Large intestine (tissue), 12 donors: ENCODE measurements at places on chromosomes 5 and 9. TPM values are rescaled to one million over a fixed set of nuclear protein-coding genes. Genes with fewer than 3 reads are reported as not detected.

GRCh38 chr5:124825250-124825982, 79.0 kb upstream of the ZNF608 start:
- no peak for DNase-seq

GRCh38 chr5:172660974-172661373, 19.9 kb downstream of the NEURL1B start:
- no peak for DNase-seq

- DNase-seq, result no peak
Measured at GRCh38 chr5:138082033-138082432, 1.8 kb upstream of the WNT8A start.

- no peak for DNase-seq
Measured at GRCh38 chr9:17730899-17731298, 152.0 kb downstream of the SH3GL2 start.

- DNase-seq, result no peak
Measured at GRCh38 chr9:110874963-110875674, 163.2 kb downstream of the LPAR1 start.

GRCh38 chr9:18294229-18294628, 179.7 kb upstream of the ADAMTSL1 start:
- no peak for DNase-seq

DNA sequence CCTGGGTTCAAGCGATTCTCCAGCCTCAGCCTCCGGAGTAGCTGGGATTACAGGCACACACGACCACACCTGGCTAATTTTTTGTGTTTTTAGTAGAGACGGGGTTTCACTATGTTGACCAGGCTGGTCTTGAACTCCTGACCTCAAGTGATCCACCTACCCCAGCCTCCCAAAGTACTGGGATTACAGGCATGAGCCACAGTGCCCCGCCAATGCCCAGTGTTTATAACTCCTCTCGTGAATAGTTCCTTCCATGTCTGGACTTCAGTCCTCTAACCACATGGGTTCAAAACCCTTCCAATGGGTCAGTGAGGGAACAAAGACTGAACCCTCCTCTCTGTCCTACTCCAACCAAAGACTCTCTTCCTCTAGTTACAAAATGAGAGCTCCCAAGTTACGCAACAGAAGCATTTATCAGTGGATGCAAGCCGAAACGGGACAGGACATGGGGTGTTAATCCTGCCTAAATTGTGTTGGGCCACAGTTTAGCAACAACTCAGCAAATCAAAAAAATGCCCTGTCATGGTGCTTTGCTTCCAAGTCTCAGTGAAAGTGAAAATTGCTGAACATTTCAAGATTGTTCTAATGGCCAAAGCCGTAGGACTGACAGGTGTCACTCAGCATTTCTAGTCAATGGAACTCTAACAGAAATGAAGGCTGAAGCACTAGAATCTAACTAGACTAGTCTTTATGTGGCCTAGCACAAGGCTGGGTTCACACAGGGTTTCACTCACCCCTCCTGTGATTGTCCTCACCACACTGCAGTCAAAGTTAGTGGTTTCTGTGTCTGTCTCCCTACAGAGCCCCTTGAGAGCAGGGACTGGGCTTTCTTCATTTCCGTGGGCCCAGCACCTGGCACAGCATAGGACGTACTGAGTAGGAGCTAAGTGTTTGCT, 3.2 kb upstream of the TMEM245 start:
- DNase-seq, result no peak

DNA sequence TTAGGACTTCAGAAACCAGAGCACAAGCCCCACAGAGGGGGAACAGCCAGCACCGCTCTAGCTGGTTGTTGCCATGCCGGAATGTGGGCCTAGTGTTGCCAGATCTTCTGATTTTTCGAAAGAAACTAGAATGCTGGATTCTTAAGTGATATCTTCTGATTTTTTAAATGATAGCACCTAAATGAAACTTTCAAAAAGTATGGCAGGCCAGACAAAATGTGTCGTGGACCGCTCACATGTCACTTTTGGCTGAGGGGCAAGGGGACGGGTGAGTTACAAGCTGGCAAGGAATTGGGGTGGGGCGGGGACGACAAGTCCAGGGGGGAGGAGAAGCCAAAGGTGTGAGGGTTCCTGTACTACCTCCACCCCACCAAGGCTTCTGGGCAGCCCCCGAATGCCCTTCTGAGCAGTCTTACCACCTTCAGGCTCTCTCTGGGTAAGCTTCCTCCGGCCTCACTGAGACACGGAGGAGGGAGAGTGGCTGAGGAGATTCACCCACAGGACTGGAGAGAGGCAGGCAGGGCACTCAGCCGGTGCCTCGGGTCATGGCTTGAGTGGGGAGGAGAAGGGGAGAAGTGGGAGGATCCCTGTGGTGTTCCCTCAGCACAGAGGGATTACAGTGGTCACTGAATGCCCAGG, 10.3 kb downstream of the B4GALT7 start:
- DNase-seq, result no peak

HAVCR2 gene
- 2.3 TPM for polyA plus RNA-seq

FBP1 gene
- polyA plus RNA-seq, result 259 TPM

- no peak for DNase-seq
Measured at GRCh38 chr9:35727676-35728040, 4.3 kb downstream of the TLN1 start.

TMEM215 gene
- polyA plus RNA-seq, result 0.06 TPM

RAD50 gene
- 31.1 TPM for polyA plus RNA-seq

DNA sequence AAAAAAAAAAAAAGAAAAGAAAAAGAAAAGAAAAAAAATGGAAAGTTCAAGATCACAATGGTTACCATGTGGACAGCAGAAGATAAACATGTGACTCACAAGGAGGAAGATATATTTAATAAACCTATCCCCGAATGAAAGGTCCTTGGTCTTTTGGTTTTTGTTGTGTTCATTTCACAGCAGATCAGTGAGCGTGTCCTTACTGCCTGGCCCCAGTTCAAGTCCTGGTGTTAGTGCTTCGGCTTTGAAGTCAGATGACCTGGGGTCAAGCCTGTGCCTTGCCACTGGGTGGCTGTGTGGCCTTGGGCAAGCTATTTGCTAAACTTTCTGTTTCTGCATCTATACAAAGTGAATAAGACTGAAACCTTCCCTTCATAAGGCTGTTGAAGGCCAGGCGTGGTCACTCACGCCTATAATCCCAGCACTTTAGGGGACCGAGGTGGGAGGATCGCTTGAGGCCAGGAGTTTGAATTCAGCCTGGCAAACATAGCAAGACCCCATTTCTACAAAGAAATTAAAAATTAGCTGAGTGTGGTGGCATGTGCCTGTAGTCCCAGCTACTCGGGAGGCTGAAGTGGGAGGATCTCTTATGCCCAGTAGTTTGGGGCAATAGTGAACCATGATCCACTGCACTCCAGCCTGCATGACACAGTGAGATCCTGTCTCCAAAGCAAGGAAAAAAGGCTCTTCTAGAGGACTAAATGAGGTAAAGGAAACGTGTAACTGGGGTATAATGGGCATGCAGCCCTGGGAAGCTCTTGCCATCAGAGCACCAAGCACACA, 94.5 kb upstream of the SPATA31D4 start:
- no peak for DNase-seq

RUSC2 gene
- 12.0 TPM for polyA plus RNA-seq

GRCh38 chr5:176817841-176818377, 7.5 kb downstream of the UNC5A start:
- DNase-seq, result no peak

LCN1 gene
- 0.09 TPM for polyA plus RNA-seq

PCDHGB1 gene
- polyA plus RNA-seq, result 0.52 TPM

DNA sequence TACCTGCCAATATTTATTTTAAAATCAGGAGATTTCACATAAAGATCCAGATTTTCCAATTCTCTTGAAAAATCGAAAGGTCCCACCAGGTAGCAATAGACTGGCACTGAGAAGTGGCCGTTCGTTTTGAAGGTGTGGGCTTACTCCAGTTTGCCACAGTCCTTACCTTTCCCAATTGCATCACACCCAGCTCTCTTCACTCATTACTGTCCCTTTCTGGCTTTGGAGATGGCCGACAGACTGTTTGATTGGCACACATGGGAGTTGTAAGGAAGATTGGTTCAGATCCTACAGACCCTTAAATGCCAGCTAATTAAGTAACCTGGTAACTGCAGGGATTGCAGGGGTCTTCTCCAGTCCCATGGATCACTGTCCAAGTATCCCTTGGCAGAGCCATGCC, 68.7 kb upstream of the LARP1 start:
- no peak for DNase-seq
